RPMI7951 (cell line): ENCODE measurements at places on chromosomes 7 and 10.
A peak's percentile ranks its signal among the peaks of the same experiment; 100 is the strongest.

DNA sequence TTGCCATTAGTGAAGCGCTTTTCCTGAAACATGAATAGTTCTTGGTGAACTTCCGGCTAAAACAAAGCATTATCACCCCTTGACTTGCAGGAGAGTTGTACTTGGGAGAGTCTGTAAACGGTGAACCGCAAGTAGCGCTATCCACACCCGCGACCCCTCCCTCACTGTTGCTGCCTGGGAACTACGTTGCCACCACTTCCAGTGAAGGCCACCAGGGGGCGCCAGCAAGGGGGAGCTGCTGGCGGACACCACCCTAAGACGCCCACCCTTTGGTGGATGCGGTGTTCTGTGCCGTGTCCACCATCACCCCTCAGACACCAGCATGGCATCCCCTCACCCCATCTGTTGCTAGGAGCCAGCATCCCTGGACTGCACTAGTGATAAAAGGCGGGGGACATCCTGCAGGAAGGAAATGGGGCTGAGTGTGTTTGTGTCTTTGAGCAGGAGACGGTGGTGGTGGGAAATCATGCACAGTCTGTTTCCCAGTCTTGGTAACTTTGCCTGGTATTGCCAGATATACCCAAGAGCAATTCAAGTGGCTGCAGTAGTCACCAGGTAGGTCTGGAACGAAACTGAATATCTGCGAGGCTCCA, 298.2 kb downstream of the FRMD4A start:
- DNase-seq: peak; percentile 20

- no peak for DNase-seq
These were observed 209.2 kb downstream of the AGMO start for GRCh38 chr7:15352421-15353206.

GRCh38 chr10:133235265-133235855, 2.3 kb upstream of the VENTX start:
- DNase-seq: no peak

DNA sequence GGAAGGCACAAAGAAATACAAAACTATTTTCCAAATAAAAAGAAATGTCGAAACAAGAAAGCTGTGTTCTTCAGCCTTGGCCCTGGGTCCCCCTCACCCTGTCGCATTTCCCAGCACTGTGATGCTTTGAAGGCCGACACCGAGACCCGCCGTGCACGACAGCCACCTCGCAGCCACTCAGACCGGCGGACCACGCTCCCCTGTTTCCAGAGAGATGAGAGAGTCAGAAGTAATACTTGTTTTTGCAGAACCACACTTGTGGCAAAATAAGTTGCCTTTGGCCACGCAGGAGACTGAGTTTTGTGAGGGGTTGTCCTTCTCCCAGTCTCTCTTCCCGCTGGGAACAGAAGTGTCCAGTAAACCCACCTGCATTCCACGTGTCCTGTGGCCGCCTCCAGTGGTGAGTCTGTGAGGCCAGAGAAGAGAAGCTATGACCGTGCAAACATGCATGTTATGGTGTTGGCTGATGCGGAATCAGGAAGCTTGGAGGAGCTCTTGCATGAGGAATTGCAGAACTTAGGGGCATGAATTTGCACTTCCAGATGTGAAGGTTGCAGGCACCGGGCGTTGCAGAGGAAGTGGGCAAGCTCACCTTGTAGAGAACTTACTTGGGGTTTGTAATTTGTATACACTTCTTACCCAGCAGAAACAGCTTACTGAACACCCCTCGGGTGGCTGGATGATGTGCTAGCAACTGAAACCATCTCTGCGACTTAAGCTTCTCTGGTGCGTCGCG, 194.5 kb downstream of the EBF3 start:
- DNase-seq: no peak

GRCh38 chr7:80830010-80830409, 88.8 kb downstream of the SEMA3C start:
- no peak for DNase-seq

- no peak for DNase-seq
These were observed 55.6 kb downstream of the OSBPL3 start for GRCh38 chr7:24924375-24924774.

DNA sequence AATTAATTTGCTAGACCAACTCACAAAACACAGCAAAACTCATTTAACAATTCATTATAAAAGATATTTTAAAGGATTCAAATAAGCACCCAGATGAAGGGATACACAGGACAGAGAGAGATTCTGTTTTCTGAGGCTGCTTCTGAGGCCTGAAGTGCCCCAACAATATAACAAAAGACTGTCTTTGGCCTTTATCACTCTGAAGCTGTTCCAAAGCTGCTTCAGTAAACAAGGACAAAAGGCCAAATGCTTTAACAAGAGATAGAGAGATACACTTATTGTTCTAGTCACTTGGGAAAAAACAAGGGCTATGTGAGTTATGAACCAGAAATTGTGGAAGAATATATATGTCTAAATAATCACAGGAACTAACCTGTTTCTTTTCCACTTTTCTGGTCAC, 223.7 kb downstream of the CXCL12 start:
- no peak for DNase-seq

DNA sequence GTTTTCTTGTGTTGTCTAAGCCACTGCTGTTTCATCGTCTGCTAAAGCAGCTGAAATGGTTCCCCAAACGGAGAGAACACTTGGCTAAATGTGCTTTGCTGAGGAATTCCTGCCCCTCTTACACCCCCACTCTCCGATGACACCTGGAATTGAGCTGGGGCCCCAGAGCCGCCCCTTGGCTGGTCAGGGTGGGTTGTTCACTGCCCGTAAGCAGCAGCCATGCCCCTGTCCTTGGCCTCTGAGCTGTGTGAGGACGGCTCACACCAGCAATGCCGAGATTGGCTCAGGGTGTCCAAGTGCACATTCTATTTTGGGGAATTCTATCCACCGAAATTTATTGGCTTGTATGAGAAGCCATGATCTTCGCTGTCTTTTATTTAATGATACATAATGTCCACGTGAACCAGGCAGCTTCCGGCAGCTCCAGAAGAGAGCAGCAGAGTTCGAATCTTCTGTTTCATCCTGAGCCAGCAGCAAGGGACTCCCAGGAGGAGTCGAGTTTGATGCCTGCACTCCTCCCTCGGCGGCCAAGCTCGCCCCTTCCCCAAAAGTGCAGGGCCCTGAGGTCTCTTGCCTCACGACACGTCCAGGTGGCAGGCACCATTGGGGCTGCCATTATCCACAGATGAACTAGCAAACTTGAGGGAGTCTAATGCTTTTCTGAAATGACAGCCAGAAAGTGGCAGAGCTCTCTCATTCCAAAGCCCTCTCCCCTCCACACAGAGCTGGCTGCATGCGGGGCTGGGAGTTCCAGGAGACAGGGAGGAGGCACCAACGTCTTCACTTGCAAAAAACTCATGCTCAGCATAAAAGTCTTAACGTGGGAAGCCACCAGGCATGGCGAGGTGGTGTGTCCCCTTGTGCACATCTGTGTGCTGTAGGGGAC, 114.0 kb downstream of the WDR37 start:
- no peak for DNase-seq

- DNase-seq: peak; percentile 17
These were observed 132.4 kb downstream of the SEPTIN14 start for GRCh38 chr7:55730197-55730596.

GRCh38 chr7:148277042-148277660, 313.4 kb upstream of the C7orf33 start:
- no peak for DNase-seq

DNA sequence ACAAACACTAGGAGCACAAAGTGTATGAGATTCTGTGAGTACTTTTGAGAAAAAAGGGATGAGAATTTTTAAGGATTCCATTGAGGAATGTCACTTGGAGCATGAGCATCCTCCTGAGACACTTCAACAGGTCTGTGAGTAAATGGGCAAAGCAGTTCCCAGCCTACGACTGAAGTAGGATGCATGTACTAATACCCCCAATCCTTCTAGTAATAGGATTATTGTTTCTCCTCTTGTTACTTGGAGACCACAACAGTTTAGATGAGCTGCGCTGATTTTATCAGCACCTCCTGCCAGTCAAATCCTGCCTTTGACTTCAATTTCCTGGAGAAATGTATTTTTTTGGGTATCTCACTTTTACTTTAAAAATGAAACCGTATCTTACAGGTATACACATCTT, 820 bp downstream of the BBS9 start:
- peak; percentile 14 for DNase-seq

GRCh38 chr7:55507743-55508142, 64.6 kb downstream of the VOPP1 start:
- no peak for DNase-seq

GRCh38 chr10:125629758-125630376, 53.1 kb downstream of the TEX36 start:
- DNase-seq: peak; percentile 31

DNA sequence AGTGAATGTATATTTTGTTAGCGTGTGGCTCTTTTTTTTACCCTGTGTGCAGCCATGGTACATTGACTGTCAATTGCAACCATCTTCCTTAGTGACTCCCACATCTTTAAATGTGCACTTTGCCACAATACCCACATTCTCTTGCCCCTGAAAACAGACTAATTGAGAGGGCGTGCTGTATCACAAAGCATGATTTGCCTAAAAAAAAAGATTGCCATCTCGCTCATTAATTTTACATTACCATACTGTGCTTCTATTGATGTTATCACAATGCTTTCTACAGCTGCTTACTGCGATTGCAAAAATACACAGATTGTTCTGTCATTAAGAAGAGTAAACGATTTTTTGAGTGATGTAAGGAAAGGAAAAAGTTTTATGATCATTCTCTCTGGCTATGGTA, 613.1 kb upstream of the NRP1 start:
- no peak for DNase-seq

DNA sequence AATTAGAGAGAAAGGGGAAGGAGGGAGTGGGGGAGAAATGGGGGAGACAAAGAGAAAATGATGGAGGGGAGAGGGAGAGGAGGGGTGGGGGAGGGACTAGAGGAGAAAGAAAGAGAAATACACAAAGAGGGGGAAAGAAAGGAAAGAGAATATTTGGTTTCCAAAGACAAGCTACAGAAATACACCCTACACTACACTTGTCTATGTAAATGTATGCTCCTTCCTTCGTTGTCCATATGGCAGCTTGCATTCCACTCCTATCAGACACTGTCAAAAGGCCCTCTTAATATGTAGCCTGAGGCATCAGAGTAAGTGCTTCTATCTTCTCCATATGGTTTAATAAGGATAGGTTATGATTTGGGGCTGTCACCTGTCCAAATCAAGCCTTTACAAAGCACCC, 92.8 kb upstream of the FEZF1 start:
- DNase-seq: no peak

DNA sequence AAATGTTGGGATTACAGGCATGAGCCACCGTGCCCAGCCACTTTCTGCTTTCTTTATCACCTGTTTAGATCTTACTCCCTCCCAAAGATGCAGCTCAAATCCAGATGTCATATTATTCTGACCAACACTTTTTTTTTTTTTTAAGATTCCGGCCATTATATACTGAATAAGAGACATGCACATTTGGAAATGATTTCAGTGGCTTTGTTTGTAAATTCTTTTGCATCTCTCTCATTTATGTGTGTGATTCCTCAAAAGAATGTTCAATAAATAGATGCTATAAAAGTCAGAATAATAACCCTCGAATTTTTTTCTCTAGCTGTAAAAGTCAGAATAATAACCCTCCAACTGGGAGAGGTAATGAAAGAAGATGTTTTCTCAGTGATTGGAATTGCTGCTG, 25.4 kb downstream of the HECW1 start:
- no peak for DNase-seq

DNA sequence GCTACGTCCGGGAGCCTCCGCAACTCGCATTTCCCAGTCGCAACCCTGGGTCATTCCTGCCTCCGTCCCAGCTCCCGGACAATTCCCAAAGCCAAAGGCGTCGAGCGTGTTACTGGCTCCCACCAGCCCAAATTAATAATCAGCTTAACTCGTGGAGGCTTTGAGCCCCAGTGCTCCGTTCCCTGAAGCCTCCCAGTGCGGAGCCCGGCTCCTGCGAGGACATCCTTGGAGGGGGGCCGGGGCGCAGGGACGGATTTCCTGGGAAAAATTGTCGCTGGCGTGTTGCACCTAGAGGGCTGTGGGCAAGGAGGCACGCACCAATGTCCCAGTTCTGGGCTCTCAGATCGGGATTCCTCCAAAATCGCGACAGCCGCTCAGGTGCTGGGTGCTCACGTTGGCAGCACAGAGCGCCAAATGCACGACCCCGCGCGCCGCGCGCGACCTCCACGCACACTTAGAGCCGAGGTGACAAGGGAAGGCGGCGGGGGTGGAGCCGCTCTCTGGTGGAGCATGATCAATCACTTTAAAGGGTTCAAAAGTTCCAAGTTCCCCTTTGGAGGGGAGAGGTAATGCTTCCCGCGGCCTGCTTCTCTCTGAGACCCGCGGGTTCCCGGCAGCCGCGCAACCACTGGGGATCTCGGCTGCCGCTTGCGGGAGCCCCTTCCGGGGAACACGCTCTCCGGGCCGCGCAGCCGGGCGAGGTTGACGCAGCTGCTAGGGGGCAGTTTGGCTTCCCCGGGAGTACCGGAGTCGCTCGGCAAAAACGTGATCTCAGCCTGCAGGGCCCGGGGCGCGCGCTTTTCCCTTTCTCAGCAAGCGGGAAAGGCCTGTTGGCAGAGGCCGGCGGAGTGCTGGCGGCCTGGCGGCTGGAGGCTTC, 25.5 kb downstream of the SKIDA1 start:
- DNase-seq: no peak

GRCh38 chr7:80883154-80884025, 35.5 kb downstream of the SEMA3C start:
- DNase-seq: peak; percentile 100

DNA sequence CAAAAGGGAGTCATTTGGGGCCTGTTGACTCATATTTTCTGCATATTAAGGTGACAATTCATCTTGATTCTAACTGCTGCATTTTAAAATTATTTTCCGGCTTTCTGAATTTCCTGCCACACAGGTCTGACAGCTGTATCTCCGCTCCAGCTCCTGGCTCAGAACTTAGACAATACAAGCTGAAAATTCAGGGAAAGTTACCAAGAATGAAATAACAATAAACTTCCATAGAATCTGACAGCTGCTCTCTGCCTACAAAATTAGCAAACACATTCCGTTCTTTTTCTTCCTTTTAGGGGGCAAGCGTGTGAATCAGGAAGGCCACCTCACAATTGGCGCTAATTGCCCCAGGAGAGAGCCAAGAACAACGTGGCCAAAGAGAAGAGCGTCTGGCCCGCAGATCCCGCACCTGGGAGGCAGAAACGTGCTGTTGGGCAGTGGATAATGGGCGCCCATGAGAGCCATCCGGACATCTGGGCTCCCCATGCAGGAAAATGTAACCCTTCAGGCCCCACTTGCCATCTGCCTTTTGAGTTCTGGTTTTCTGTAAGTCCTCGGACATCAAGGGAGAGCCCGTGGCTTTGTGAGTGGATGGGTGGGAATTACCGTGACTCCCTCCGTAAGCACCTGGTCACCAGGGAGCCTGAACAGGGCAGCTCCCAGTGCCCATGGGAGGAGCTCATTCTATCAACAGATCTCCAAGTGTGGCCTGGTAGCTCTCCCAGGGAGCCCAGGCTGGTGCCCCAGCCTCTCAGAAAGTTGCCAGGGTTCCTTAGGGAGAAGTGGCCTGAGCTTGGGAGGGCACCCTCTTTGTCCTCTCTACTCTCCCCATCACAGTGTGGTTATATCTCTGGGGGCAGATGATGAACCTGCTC, 5.0 kb downstream of the CLRN3 start:
- DNase-seq: no peak

- DNase-seq: no peak
These were observed 88.3 kb downstream of the ZNF365 start for GRCh38 chr10:62462461-62462860.

- DNase-seq: no peak
These were observed 5.7 kb downstream of the FRAT2 start for GRCh38 chr10:97328646-97329453.

- no peak for DNase-seq
These were observed 22.7 kb downstream of the AVPI1 start for GRCh38 chr10:97664282-97664850.
